CD4-positive, alpha-beta T cell treated with Interleukin-1 beta for 1 hour (primary cell): ENCODE measurements at places on chromosomes 7 and 10.

GRCh38 chr10:5565671-5566581 lies 41.2 kb downstream of the CALML3 start:
- DNase-seq: no peak

DNA sequence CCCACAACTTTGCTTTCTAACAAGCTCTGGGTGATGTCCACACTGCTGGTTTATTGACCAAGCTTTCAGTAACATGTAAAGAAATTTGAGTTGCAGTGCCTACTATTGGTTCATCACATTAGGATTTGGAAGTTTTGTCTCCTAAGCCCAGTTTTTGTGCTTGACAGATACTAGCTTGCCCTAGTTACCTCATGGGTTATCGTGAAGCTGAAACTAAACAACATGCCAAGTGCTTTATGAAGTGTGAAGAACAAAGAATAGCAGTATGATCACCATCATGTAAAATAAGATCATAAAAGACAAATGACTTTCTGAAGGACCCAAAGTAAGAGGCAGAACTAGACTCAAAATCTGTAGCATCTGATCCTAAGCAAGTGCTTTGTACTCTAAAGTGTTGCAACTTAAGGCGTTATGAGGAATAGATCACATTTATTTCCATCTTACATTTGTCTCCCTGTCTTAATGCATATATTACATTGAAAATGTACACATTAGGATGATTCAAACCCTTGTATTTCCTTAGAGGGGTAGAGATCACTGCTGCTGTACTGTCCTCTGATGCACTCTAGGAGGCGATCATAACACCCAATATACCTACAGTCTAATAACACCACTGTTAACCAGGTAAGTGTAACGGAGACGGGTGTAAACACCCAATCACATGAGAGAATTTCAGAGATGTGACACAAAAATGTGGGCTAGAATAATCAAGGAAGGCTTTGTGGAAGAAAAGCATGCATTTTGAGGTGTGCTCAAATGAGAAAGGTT lies 71.3 kb downstream of the NRCAM start:
- DNase-seq: no peak

- DNase-seq: no peak
Observed at GRCh38 chr7:33775790-33776189, 129.5 kb upstream of the BMPER start.

- no peak for DNase-seq
Observed at GRCh38 chr10:124378881-124379471, 39.7 kb downstream of the OAT start.

DNA sequence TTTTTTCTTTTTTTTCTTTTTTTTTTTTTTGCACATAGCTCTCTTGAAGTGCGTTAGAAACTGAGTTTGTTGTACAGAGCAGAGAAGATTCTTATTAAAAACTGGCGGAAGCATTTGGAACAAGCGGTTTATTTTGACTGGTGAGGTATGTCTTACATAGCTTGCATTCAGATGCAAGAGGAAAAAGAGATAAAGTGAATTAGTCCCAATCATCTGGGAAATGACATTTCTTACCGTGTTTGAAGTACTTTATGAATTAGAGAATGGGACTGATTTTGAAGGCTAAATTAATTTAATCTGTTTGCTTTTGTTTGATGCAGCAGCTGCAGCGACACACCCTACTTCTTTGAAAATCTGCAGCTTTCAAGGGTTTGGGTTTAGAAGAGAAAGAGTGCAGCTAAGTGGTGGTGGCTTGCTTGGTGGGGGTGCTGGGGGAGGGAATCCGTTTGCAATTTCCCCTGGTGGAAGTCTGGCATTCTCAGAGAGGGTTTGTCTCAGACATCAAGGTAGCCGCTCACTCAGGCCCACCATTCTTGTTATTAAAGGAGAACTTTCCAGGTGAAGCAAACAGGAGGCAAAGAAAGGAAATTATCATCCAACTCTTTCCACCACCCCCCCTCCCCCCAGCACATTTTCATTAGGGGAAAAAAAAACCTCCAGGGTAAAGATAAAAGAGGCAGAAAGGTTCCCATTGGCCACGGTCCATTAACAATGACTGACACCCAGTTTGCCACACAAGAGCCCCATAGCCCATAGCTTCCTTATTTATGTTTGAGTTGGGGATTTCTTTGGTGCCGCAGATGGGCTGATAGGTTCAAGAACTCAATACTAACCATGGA lies 231.7 kb downstream of the SKIDA1 start:
- DNase-seq: no peak

GRCh38 chr7:145169908-145170307 lies 334.1 kb upstream of the TPK1 start:
- DNase-seq: no peak

- DNase-seq: no peak
Observed at GRCh38 chr10:78448994-78449418, 415.3 kb downstream of the RPS24 start.

DNA sequence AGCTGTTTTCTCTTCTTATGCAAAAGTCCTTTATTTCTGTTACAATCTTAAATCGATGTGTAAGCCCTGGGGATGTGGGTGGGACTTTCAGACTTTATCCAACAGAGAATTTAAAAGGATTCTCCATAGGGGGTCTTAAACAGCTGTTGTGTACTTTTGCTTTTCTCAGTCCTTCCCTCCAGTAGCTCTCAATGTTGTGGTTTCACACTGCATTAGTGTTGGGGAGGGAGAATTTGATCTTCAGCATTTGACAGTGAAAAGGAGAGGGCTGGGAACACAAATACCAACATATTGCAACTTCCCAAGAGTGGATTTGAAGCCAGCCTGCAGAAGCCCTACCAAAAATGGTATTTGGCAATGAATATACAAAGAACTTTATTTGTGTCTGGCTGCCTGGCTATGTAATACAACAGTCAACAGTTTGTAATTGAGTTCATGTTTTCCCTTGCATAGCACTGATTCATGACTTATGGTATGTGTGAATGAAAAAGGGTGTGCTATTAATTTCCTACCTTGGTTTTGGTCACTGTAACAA lies 80.1 kb upstream of the CAPZA2 start:
- no peak for DNase-seq

- no peak for DNase-seq
Observed at GRCh38 chr7:150875791-150876190, 23.5 kb downstream of the AOC1 start.

DNA sequence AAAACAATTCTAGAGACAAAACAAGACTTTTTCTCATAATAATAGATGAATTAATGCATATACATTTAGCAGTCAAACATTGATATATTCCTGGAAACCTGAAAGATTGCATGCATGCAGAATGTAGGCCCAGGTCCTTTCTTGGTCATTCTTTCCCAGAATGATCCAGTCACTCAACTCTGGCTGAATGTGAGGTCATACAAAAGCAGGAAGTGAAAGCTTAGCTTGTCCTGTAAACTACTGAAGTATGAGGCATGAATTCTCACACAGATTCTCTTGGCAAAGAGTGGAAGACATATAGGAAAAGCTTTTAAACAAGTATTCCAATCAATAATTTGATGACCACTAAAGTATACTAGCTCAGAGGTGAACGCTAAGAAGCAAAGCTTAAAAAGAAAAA lies 253.9 kb downstream of the PPP1R3A start:
- no peak for DNase-seq

DNA sequence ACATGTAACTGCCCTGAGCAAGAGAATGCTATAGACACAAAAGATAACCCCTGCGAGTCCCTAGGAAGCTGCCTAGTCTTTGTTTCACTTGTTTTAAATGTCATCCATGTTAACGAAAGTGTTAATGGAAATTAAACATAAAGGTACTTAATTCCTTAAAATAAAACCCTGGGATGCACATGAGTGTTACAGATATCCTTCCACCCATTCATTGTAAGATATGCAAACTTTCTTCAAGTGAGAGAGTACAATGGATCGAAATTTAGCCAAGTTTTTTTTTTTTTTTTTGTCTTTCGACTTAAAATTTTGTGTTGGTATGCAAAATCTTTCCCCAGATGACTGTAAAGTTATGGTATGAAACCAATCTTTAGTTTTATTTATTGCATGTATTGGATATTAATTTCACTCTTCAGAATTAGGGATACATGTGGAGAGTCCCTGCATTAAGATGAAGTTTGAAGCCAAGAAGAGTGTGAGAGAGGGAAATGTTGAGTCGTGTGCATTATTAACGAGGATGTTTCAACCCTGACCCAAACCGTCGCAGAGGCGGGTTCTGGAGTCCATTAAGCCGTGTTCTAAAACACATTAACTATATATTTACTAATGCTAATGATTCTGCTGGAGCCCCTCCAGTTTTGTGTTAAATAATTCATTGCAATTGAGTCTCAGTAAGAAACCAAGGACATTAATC lies 1.6 kb downstream of the CDK14 start:
- DNase-seq: no peak

DNA sequence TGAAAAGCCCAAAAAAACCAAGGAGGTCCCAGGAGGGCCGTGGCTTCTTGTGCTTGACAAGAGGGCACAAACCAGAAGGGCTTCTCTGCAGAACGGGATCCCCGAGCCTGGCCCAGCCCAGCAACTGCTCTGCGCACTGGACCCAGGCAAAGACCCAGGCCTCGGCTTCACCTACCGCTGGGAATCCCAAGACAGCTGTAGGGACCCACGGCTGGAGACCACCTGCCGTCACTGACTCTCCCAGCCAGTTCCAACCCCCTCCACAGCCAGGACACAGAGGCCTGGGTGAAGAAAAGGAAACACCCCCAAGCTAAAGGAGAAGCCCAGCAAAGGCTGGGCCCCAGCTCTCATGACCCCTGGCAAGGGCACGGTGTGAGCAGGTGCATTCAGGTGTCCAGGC lies 24.3 kb downstream of the PDGFA start:
- DNase-seq: no peak

- no peak for DNase-seq
Observed at GRCh38 chr10:131975796-131976195, 5.9 kb downstream of the BNIP3 start.

GRCh38 chr10:75497997-75498883 lies 66.8 kb downstream of the LRMDA start:
- DNase-seq: no peak

DNA sequence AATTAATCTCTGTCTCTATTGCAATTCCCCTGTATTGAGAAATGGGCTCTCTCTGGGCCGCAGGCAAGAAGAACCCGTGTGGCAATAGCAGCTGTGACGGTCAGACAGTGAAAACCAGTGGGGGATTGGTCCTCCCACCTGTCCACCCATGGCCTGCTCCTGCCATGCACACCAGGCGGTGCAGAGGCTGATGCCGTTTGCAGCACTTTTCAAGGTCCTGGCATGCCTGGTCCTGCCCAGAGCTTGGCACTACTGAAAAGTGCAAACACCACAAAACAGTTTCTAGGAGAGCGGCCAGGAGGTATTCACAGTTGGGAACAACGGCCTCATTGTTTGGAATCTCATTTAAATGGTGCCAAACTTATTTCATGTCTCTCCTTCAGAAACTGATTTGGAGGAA lies 41.5 kb downstream of the PSPH start:
- no peak for DNase-seq

- no peak for DNase-seq
Observed at GRCh38 chr10:89257581-89257980, 6.0 kb upstream of the LIPA start.

DNA sequence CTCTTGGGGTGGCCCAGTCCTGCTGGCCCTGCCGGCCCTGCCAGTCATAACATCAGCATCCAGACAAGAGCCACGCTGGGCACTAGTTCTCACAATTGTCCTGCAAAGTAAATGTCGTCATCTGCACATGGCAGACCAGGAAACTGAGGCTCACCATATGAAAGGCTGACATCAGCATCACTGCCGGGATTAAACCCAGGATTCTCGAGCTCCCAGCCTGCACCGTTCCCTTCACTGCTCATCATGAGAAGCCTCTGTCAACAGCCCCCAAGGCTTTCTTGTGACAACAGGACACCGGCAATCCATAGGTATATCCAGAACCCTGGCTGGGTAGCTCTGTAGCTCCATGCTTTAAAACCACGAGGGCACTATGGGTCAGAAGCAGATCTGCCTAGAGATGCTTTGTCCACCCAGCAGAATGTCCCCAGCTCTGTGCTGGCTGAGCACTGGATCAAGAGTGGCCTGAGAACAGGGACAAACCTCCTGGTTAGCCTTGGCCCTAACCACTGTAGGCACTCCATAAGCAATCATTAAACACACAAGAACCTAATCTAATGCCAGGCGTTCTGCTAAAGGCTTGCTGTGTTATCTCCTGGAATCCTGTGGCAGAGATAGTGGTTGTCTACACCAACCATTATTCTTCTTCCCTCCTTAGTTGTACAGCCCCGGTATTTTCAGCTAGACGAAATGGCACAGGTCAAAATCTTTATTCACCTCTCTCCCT lies 41.2 kb upstream of the C10orf71 start:
- no peak for DNase-seq

GRCh38 chr7:15461576-15461975 lies 100.2 kb downstream of the AGMO start:
- DNase-seq: no peak

GRCh38 chr10:120456626-120457430 lies at the start of gene PLPP4:
PLPP4 (plus strand) TSS chr10:120457227; CDS start chr10:120457306, 79 bp downstream.
- DNase-seq: no peak

- peak; percentile 17 for DNase-seq
Observed at GRCh38 chr7:128108641-128109423, 77.6 kb upstream of the LRRC4 start.

DNA sequence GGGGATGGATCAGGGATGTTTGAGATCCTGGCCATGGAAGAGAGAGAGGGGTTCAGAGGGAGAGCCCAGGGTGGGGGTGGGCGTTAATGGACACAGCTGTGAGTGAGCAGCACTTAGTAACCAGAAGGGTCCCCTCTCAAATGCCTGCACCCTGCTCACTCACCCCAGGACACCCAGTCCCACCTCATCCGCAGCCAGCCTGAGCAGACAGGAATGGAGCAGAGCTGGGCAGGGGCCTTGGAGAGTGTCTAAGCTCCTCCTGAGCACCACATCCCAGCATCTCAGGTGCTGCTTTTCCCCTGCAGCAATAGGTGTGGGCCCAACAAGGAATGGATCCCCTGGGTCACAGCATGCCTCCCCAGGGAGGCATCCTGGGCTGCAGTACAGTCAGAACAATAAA lies 5.3 kb downstream of the FAM24A start:
- no peak for DNase-seq

DNA sequence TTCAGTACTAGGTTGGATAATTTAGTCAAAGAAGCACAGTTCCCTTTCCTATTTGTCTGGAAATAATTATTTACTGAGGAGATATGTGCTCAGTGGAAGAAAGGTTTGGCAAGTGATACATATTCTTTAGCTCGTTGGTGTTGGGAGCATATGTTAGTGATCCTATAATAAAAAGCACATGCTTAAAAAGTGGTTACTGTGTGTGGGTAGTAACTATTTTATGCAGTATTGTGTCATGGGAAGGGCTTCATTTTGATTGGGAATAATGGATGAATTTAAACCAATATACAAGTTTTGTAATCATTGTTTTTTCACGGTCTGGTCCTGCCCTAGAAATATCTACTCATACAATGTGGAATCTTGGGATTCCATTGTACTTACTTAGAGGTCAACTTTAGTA lies 188.7 kb upstream of the PPP1R3A start:
- no peak for DNase-seq

- no peak for DNase-seq
Observed at GRCh38 chr10:114654822-114655575, 3.1 kb downstream of the ABLIM1 start.
